ENCODE measurements at places on chromosomes 12 and 14.

DNA sequence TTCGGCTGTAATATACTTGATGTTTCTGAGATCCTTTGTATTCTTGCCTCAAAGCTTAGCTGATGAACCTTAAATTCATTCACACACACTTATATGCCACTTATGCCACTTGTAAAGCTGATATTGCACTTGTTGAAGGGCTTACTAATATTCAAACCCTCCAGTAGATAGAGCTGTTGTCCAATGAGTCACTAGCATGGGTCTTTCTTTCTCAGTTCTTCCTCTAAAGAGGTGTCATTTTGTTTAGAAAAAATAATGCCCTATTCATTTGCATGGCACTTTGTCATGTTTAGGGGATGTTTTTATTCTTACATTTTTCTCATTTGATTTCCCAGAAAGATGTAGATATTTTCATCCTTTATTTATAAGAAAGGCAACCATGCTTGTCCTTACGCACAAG, 56.4 kb downstream of the MON2 start:
- DNase-seq, result no peak

GRCh38 chr12:11753150-11753499, 103.7 kb downstream of the ETV6 start:
- no peak for DNase-seq

DNA sequence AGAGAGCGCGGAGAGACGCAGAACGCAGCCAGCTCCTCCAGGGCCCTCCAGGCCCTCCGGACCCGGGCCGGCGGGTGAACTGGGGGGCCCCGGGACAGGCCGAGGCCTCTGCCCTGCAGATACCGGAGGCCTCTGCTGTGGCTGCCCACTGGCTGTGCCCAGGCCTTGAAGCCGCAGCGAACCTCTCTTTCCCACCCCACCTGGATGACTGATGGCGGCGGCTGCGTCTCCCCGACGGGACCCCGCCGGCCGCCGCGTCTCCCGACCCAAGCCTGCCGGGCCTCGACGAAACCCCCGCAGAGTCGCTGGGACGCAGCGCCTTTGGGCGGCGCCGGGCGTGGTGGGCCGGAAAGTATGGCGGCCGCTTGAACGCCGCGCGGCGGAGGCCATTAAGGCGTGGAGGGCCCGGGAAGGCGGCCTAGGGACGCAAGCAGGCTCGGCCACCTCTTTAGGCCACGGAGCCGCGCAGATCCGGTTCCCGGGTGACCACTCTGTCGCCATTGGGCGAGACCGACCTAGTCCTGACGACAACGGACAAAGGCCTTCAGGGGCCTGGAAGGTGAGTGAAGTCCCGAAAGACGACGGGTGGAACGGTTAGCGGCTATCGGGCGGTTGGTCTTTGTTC, 8.4 kb upstream of the ERGIC2 start:
- no peak for DNase-seq

DNA sequence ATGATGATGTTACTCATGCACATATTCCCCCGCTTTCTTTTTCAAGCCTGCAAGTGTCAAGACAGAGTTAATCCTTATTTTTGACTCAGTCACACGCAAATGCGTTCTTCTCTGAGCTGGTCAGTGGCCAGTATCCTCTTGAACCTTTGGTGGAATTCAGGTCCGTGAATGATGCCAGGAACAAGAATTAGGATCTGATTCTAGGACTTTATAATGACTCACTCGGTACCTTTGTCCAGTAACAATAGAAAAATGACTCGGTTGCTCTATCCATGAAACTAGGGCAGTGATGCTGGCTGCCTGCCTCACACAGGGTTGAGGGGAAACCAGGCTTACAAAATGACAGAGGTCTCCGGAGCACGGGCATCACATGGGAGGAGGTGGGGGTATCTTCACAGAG, 185.8 kb upstream of the NUDT4 start:
- DNase-seq, result no peak

DNA sequence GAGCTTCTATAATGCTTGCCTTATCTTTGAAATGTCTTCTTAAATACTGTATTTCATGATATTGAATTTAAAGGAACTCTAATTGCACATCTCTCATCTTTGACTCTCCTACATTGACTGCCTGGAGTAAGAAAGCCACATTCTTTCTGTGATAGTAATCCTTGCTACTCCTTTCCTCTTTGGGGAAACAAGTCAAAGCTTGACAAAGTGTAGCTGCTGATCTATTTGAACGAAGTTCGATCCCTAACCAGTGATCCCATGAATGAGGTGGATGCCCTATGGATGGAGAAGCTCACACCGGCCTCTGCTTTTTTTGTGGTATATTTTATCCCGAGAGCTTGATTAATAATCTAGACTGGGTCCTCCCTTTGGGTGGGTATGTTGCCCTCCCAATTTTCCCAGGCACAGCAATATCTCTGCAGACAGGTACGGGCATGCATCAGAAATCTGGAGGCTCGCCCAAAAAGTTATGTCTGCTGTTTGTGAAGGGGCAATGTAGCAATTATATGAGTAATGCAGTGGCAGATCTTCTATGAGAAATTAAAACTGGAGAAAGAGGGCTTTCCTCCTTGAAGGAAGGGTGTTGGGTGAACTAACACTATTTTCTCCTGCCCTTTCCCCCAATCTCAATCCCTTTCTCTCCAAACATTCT, 163.0 kb upstream of the FRMD6 start:
- DNase-seq, result no peak

GRCh38 chr14:51118993-51119392, 24.1 kb upstream of the TRIM9 start:
- DNase-seq, result no peak

DNA sequence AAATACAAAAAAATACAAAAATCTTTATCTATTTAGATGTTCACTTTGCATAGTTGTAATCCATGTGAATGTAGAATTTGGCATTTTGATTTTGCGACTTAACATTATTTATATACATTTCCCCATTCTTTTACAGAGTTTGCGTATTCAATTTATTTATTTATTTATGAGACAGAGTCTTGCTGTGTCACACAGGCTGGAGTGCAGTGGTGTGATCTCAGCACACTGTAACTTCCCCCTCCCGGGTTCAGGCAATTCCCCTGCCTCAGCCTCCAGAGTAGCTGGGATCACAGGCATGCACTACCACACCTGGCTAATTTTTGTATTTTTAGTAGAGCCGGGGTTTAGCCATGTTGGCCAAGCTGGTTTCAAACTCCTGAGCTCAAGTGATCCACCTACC, 25.3 kb upstream of the STRN3 start:
- no peak for DNase-seq

DNA sequence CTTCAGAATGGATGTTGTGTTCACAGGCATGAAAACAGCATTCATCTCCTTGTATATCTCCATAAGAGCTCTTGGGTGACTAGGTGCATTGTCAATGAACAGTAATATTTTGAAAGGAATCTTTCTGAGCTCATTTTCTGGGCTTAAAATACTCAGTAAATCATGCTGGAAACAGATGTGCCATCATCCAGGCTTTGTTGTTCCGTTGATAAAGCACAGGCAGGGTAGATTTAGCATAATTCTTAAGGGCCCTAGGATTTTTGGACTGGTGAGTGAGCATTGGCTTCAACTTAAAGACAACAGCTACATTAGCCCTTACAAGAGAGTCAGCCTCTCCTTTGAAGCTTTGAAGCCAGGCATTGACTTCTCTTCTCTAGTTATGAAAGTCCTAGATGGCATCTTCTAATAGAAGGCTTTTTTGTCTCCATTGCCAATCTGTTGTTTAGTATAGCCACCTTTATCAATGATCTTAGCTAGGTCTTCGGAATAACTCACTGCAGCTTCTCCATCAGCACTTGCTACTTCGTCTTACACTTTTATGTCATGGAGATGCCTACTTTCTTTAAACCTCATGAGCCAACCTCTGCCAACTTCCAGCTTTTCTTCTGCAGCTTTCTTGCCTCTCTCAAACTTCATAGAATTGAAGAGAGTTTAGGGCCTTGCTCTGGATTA, 79.6 kb upstream of the PSMA6 start:
- DNase-seq, result no peak
